ENCODE measurements at places on chromosomes 4 and X.
A peak's percentile ranks its signal among the peaks of the same experiment; 100 is the strongest.

DNA sequence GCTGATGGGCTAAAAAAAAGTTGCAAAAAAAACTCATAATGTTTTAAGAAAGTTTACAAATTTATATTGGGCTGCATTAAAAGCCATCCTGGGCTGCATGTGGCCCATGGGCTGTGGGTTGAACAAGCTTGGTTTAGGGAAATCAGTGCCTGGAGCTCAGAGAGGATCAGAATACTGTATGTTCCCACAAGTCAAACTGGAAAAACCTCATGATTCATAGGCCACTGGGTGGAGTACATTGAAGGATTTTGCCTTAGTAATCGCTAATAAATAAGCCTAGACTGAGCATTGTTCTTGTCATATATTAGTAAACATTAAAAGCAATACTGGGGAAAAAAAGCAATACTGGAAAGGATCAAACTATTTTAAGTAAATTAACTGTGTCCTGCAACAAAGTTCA, 246.3 kb upstream of the TAPT1 start:
- no peak for DNase-seq

- peak; percentile 85 for DNase-seq
Measured at GRCh38 chr4:87807402-87807801, 8.0 kb downstream of the IBSP start.

- DNase-seq: no peak
Measured at GRCh38 chrX:97401586-97402136, 518.0 kb downstream of the RPA4 start.

DNA sequence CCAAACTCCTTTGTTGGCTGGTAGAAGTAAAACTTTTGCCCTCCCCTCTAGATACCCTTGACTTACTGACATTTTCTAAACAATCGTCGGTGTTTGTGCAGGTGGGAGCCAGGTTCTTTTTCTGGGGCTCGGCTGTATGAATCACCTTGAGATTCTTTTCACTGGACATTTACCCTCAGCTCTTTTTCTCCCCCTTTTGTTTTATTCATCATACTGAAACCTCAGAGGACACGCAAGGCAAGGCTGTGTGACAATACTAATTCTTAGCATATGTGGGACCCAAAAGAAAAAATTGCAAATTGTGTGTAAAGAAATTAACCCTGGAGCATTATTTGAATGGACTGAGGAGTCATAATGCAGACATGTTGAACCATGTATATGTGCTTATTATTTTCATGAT, 194.0 kb downstream of the PCDH19 start:
- no peak for DNase-seq

DNA sequence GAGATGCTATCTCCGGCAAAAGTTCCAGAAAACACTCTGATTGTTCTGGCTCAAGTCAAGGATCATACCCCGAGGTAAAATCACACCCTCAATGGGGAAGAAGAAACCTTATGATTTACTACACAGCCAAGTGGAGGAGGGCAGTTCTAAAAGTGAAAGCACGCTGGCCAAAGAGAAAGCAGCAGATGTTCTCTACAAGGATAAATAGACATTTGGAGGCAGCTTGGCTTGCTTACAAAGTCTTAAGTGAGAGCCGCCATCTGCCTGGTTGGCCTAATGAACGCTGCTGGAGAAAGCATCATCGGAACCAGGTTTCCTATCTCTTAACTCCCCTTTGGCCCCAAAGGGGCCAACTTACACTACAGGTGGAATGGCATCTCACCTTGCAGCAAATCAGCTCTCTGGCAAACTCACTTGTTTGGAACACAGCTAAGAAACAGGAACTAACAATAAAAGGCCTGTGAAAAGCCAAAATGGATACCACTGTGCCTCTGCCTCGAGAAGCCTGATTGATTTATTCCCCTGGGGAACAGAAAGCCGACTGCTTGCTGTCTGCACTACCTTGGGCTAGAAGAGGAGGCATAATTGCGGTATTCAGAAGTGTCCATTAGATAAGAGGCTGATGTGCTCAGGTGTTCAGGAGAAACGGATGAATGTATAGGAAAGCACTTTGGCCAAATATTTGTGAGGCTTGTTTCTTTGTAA, 22.8 kb downstream of the FRAS1 start:
- DNase-seq: no peak

DNA sequence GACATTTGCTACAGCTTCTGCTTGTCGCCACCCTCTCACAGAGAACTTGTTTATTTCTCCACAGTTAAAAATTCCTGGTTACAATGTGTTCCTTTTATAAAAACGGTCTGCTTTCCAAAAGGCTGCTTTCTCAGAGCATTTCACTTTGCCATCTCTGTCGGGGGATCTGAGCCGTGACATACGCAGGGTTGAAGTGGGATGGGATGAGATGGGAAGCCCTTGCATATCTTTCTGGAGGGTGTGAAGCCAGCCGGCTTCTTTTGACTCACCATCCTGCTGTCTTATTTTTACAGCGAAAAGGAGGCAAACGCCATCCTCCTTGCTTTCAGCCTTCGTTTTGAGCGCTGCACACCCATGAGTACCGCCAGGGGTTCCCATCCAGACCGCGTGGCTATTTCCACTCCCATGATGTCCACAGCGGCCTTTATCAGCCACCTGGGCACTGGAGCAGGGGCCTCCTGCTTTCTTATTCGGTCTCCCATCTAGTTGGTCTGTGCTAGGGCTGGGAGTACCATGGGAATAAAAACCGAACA, 99.8 kb upstream of the GATB start:
- no peak for DNase-seq

Measured in AG10803 (cell line).